ENCODE measurements at places on chromosomes 13 and 19.

DNA sequence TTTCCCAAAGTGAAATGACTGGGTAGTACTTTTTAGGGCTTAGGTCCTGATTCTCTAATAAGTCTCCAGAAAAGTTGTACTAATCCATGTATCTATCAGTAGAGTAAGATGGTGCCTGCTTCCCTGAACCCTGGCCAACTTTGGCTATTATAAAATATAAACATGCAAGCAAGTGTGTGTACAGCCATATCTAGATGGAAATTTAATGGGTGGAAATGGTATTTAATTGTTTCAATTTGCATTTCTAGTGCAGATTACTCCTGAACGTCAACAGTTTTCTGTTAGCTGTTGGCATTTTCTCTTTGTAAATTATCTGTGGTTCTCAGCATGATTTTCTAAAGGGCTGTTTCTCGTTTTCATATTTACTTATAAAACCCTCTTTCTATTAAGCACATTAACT lies 187.1 kb upstream of the RNF113B start:
- DNase-seq = no peak

GRCh38 chr13:77506874-77507273 lies 28.6 kb upstream of the SCEL start:
- DNase-seq = no peak

DNA sequence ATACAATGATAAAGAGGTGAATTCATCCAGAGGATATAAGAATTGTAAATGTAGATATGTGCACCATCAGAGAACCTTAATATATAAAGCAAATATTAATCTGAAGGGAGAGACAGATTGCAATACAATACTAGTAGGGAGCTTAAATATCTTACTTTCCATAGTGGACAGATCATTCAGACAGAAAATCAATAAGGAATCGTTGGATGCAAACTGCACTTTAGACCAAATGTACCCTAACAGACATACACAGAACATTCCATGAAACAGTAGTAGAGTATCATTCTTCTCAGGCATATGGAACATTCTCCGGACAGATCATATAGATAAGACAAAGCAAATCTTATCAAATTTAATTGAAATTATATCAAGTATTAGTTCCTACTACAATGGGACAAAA lies 35.0 kb upstream of the ZNF766 start:
- no peak for DNase-seq

- DNase-seq = no peak
Measured at GRCh38 chr19:52691215-52691610, 43.6 kb downstream of the ZNF611 start.

- no peak for DNase-seq
Measured at GRCh38 chr13:106691861-106692260, 123.9 kb upstream of the ARGLU1 start.

DNA sequence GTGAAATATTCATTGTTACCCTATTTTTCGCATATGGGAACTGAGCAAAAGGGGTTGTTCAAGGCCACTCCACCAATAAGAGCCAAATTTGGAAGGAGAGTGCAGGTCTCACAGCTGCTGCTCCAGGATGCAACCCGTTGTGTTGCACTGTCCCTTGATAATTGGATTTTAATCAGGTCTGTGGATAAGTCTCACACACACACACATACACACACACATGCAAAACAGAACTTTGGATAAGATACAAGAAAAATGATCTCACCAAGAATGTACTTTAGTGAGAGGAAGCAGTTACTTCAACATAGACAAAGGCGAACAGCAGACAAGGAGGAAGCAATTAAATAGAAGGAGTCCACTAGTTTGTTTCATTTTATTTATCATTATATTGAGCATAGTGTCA lies 127.3 kb upstream of the EDNRB start:
- no peak for DNase-seq

GRCh38 chr13:99053636-99054233 lies 75.9 kb upstream of the DOCK9 start:
- DNase-seq = no peak

- no peak for DNase-seq
Measured at GRCh38 chr13:59924256-59924655, 239.5 kb downstream of the DIAPH3 start.

DNA sequence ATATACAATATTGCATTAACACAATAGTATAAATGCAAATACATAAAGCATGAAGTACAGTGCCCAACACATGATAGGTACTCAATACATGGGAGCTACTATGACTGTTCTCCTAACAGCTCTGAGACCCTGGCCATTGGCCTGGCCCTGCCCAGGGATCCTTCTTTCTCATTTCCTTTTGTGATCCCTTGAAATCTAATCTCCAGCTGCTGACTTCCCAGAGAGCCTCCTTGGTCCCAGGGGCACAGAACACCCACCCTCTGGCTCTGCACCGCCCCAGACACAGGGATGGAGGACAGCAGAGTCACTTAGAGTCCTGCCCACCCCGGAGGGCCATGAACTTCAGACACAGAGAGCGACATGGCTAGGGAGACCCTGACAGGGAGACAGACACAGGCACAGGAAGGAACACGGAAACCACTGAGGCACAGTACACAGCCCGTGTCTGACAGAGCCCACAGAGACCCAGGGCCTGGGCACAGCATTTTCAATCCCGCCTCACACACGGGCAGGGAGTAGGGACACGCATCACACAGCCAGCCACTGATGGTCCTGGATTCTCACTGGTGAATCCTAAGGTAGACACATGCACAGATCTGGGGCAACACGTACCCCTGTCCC lies 4.2 kb upstream of the SYCN start:
- DNase-seq = no peak

DNA sequence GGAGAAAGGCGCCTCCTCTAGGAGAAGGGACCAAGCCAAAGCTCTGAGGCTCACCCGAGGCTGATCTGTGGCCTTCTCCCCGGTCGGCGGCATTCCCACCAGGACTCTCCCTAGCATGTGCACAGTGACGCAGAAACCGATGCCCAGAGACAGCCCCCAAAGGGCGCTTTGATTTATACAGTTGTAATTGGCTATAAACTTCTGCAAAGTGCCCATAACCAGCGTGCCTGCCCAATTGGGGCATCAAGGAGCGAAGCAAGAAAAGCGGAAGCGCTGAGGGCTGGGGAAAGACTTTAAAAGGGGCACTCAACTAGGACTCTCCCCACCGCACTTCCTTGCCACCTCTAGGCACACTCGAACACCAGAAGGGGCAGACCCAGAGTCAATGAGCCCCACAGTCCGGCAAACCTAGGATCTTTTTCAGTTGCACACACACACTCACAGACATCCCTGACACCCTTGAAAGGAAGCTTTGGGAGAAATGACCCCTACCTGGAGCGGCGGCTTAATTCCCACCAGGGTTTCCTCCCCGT lies 1.8 kb downstream of the CDX2 start:
- no peak for DNase-seq

GRCh38 chr19:23098286-23098685 lies 18.5 kb upstream of the ZNF730 start:
- no peak for DNase-seq

GRCh38 chr19:38815059-38816001 lies 2.6 kb upstream of the LGALS4 start:
- DNase-seq = no peak

Measured in brain microvascular endothelial cell (primary cell).